Inflammatory macrophage treated with lipopolysaccharide for 1 hour (primary cell): ENCODE measurements at places on chromosomes 13 and 19.

DNA sequence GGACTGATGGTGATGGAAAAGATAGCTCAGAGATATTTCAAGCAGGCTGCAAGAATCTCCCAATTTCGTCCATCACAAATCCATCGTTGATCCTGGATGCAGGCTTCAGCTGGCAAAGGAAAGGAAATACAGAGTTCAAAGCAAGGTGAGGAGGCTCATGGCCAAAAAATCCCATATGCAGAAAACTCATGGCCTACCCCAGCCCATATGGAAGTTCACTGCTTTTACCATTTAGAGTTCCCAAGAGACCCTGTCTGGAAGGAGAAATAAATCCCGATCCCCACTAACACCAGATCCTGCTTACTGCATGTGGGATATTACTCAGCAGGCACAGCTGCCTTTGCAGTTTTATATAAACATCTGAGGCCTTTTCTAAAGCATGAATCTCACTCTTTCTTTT is 412.9 kb upstream of the SPRY2 start:
- no peak for DNase-seq

- no peak for DNase-seq
These were observed 154.8 kb upstream of the IRS2 start for GRCh38 chr13:109941221-109941620.

- peak; percentile 21 for DNase-seq
These were observed 1.0 kb downstream of the FNDC3A start for GRCh38 chr13:48976576-48977285.

DNA sequence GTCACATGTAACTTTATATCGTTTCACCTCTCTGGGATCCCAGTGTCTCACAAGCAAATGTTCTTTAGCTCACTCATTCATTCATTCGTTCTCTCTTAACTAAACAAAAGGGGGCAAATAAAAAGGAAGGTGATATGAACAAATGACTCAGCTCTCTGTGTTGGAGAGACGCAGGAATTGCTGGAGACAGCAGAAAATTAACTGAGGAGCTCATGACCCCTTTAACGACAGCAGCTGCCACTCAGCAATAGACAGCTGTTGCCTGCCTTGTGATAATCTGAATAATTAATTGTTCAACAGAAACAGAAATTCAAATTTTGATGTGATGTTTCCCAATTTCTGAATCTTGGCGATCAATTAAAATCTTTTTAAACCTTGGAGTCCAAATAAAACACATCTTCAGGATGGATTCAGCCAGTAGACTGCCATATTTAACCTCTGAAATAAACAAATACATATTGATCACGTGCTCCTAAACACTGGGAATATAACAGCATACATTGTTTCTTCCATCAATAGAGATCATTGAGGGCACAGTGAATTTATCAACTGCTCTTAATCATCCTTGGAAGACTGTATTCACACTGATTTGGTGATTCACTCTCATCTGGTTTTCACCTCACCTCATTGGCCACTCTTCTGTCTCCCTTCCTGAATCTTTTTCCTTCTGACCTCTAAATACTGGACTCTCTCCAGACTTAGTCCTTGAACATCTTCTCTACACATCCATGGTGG is 63.3 kb downstream of the MBNL2 start:
- DNase-seq, result no peak
